ENCODE measurements at places on chromosomes 11 and 22.

GRCh38 chr11:123304828-123305466 is 109.9 kb upstream of the CLMP start:
- peak; percentile 10 for DNase-seq

DNA sequence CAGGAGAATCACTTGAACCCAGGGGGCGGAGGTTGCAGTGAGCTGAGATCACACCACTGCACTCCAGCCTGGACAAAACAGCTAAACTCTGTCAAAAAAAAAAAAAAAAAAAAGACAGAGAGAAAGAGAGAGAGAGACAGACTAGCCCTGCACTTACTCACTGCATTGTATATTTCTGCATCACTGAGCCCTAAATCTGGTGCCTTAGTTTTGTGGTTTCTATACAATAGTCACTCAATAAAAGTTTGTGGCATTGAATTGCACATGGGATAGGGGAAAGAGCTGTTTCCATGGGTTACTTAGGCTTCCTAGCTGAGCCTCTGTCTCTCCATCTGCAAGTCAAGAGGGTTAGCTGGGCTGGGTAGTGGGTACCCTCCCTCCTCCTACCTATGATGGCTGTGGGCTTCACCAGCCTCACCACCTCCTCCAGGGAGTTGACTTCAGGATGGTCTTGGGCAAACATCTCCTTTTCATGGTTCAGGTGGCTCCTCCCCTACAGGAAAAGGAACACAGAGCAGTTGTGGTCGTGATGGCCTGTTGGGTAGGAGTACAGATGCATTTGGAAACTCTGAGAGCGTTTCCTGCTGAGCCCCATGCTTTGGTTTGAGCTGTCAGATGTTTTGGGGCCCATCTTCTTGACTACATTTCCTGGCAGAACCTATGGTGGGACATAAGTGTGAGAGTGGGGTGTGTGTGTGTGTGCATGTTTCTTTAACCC is 73.2 kb downstream of the CCDC81 start:
- DNase-seq: peak; percentile 55

DNA sequence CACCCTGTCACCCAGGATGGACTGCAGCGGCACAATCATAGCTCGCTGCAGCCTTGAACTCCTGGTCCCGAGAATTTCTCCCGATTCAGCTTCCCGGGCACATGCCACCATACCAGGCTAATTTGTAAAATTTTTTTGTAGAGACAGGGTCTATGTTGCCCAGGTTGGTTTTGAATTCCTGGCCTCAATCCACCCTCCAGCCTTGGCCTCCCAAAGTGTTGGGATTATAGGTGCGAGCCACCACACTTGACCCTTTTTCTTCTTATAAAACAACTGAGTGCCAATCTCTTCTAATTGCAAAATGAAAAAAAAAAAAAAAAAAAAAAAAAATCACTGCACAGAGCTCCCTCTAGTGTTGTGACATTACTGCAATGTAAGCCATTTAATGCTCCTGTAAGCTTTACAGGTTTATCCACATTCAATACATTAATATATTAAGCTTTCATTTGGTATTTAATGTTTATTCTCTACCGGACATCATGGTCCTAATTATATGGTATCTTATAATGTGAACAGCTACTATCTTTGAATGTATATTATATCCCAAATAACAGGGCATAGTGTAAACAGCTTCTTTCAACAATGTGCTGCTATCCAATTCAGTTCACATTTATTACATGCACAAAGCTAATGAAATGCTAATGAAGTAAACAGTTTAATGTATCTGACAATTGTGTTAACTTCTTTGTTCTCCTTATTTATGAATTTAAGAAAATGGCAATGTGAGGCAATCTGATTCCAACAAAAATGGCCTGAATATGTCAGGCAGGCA is 44.6 kb downstream of the COPB1 start:
- DNase-seq: no peak

- DNase-seq: no peak
Observed at GRCh38 chr22:46405901-46406300, 70.4 kb downstream of the TRMU start.

DNA sequence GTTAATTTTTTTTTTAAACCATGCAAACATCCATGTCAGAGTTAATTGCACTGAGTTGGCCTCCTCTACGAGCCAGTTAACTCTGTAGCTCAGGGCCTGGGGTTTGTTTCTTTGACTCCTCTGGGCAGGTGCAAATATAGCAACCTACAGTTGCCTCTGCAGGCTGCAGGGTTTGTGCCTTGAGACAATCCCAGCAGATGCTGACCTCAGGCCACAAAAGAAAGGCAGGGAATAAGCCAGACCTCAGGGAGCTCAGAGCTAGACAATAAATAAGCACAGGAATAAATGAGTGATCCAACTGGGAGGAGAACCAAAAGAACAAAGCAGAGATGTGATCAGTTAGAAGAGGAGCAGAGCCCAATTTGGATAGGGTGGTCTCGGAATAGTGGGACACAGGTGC is 390.8 kb downstream of the SHANK2 start:
- DNase-seq: no peak

DNA sequence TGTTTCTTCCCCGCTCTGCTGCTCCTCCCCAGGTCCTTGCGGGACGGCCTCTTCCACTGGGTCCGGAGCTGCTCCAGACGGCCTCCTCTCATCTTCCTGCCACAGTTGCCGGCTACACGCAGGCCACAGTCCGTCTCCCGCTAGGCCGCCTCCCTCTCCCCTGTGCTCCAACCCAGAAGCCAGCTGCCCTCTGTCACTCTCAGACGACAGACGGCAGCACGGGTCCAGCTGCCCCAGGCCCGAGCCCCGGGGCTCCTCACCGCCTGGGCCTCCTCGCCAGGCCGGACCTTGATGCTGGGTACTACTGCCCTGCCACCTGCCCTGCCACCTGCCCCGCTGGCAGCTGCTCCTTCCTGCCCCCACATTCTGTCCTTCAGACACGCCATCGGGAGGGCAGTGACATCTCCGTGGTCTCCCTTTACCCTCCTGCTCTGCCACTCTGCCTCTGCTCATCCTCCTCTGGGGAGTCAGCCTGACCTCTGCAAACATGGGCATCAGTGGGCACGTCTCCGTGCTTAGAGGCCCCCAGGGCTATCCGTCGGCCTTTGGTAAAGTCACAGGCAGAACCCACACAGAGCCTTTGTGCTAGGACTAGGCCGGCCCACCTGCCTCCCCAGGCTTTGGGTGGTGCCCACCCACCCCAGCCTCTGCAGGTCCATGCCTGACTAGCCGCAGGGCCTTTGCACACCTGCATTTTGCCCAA is 43.1 kb upstream of the TH start:
- DNase-seq: no peak

- no peak for DNase-seq
Observed at GRCh38 chr22:27057717-27058116, 400.3 kb downstream of the MIAT start.

GRCh38 chr11:8658321-8659057 is 24.0 kb downstream of the TRIM66 start:
- DNase-seq: no peak

- DNase-seq: no peak
Observed at GRCh38 chr22:31107894-31108218, 488 bp upstream of the SELENOM start.

- DNase-seq: no peak
Observed at GRCh38 chr11:86787656-86788055, 12.7 kb upstream of the PRSS23 start.

GRCh38 chr11:130606781-130607511 is 158.5 kb downstream of the ADAMTS15 start:
- no peak for DNase-seq

GRCh38 chr11:69965821-69966582 is 112.1 kb upstream of the ANO1 start:
- DNase-seq: no peak

DNA sequence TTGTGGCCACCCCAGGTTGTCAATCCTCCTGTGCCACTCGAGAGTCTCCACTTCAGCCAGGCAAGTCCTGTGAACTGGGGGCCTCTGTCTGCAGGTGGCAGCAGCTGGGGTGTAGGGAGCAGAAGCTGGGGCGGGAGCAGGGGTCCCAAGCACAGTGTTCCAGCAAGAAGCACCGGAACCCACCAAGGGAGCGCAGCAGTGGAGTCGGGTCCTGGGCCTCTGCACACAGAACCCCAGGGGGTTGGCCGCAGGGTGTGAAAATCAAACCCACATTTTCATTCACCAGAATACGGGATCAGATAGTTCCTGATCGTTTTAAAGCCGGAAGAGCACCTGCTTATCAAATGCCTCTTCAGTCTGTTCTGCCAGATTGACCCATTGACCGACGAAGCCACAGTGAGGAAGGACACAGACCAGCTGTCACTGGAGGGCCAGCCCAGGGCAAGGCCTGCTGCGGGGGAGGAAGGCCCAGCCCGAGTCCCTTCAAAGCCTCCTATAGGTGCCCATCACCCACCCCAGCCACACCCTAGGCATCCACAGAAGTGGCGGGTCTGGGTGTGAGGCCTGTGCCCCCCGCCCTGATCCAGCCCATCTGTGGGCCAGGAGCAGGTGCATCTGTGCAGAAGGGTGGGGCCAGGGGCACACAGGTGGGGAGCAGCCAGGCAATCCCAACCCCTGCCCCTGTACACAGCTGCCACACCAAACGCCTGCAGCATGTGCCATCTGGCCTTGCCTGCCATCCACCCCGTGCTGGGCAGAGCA is 34.1 kb downstream of the RSPH14 start:
- DNase-seq: no peak

- DNase-seq: no peak
Observed at GRCh38 chr11:34086554-34087283, 18.7 kb upstream of the NAT10 start.

- DNase-seq: no peak
Observed at GRCh38 chr11:13341026-13341425, 63.4 kb downstream of the BMAL1 start.

DNA sequence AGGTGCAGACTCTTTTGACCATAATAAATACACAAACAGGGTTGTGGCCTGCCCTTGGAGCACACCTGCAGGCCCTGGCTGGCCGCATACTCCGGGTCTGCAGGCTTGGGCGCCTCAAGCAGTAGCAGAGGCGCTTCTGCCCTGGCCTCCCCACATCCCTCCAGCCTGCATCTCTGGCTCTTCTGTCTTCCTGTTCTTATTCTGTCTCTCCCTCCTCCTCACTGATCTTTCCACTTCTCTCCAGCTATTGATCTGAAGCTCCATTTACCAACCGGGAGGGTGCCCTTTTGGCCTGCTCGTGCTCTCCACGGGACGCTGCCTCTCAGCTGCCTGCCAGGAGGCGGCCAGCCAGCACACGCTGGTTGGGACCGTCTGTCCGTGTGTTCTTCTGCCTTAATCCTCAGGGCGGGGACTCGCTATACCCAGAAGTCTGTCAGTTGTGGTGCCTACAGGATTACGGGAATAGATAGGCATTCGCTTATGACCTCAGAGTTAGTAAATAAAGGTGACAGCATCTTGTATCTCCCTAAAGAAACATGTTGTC is 5.2 kb downstream of the UPB1 start:
- DNase-seq: no peak

DNA sequence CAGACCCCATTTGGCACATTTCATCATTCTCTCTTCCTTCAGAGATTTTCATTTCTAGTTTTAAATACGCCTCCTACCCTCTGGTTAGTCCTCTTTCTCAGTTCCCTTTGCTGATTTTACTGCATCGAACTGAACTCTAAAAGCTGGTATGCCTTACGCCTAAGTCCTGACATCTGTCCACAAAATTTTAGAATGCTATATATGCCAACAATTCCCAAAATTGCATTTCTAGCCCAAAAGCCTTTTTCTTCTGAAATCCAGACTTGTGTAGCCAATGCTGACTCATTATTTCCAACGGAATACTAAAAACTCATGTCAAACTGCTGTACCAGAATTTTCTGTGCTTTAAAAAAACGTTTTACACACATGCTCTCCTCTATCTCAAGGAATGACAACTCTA is 1124.4 kb upstream of the TENM4 start:
- no peak for DNase-seq

- no peak for DNase-seq
Observed at GRCh38 chr11:63673579-63673978, 2.4 kb upstream of the ATL3 start.

GRCh38 chr11:67617243-67617953 is 10.7 kb downstream of the NDUFV1 start:
- DNase-seq: no peak

GRCh38 chr11:114440121-114440860 is 1.0 kb downstream of the REXO2 start:
- no peak for DNase-seq

DNA sequence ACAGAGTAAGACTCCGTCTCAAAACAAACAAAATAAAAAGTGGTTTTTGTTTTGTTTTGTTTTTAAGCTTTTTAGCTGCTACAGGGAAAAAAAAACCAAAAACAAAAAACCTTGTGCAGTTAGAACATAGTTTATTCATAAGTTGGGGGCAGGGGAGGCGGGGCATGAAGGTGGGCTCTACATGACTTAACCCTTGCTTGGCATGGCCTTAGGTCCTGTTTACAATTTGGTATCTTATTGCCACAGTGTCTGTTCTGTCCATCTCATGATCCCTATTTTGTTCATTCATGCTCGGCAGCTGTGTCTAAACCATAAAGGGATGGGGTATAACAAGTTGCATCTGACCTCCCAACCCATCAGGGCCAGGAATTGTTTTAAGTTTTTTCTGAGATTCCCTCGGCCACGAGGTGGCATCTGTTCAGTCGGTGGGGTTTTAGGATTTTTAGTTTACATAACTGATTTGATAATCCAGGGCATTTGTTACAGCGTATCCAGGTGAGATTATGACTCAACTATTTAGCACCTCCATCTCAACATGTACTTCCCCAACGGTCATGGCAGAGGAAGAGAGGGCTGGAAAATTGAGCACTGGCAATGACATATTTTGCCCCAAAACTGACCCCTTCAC is 6.9 kb downstream of the AP5B1 start:
- DNase-seq: no peak

DNA sequence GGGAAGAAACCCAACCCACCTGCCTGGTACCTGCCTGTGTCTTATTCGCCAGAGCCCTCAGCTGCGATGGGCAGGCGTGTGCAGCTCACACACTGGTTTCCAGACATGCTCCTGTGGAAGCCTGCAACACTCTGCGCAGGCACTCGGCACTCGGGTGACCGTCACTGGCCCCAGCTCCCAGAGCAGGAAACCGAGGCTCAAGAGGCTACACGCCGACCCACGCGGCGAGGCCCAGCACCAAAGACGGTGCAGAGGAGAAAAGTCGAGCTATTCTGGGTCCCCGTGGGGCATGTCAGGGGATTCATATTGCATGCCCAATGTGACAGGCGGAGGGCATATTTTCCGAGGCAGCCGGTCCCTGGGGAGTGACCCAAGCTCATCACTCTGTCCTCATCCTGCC is 11.6 kb upstream of the FGF19 start:
- no peak for DNase-seq

DNA sequence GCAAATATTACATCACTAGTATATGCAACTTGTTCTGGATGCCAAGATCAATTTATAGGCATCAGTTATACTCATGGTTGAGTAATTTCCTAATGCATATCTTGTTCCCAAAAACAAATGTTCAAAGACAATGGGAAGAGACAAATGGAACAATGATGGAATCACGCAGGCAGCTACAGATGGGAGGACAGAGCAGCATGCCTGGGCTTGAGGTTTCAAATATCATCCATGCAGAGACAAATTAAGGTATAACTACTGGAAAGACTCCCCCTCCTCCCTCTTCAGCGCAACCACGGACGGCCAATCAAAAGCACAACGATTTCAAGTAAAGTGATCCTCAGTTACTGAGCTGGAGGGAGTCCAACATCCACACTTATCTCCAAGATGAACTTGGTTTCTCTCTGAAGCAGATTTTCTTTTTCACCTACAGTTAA is 106.8 kb downstream of the CCDC83 start:
- DNase-seq: no peak
